Left kidney (tissue), 8 donors: ENCODE measurements at places on chromosomes 5 and 9. TPM values are rescaled to one million over a fixed set of nuclear protein-coding genes. Genes with fewer than 3 reads are reported as not detected.

The EGR1 gene
- polyA plus RNA-seq, result 244 TPM

The SLC25A2 gene
- 0.23 TPM for polyA plus RNA-seq

DNA sequence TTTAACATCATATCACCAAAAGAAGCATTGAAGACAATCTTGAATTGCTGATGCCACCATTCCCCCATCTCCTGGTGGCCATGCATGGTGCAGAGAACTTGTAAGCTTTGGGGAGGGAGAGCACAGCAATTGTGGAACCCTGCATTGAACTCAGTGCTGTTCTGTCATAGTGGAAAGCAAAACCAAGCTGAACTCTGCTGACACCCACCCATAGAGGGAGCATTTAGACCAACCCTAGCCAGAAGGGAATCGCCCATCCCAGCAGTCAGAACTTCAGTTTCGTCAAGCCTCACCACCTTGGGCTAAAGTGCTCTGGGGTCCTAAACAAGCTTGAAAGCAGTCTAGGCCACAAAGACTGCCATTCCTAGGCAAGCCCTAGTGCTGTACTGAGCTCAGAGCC lies 37.4 kb upstream of the RUSC2 start:
- no peak for DNase-seq

DNA sequence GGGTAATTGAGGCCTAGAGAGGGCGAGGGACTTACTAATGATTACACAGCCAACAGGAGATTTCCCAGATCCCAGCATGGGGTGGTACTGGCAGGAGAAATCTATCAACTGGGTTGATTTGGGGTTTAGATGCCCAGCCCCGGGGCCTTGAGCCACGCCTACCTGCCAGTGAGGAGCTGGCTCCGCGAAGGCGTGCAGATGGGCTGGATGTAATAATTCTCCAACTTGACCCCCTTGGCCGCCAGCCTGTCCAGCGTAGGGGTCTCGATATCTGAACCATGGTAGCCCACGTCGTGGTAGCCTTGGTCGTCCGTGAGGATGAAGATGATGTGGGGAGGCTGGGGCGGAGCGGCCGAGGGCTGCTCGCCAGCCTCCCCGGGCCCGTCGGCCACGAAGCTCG lies 804 bp downstream of the ARSI start:
- DNase-seq, result no peak

DNA sequence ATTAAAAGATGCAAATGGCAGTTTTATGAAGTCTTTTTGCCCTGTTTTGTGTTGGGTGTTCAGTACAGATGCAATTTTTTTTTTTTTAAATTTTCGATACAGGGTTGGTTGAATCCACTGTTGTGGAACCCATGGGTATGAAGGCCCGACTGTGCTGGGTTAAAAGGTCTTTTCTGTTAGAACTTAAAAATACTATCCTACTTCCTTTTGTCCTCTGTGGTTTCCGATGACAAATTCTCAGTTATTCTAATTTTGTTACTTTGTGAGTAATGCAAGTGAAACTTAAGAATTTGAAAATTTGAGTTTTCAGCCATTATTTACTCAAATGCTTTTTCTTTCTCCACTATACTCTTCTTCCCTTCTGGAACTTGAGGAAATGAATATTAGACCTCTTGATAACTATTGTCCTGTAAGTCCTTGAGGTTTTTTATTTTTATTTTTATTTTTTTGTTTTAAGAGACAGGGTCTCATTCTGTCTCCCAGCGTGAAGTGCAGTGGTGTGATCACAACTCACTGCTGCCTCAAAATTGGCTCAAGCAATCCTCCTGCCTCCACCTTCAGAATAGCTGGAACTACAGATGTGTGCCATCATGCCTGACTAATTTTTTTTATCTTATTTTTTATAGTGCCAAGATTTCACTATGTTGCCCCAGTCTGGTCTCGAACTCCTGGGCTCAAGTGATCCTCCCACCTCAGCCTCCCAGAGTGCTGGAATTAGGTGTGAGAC lies 67.5 kb downstream of the ZCCHC7 start:
- DNase-seq, result no peak
